ENCODE measurements at places on chromosomes 16 and 17.

GRCh38 chr16:52832771-52833170 lies 219.9 kb downstream of the CHD9NB start:
- no peak for DNase-seq

DNA sequence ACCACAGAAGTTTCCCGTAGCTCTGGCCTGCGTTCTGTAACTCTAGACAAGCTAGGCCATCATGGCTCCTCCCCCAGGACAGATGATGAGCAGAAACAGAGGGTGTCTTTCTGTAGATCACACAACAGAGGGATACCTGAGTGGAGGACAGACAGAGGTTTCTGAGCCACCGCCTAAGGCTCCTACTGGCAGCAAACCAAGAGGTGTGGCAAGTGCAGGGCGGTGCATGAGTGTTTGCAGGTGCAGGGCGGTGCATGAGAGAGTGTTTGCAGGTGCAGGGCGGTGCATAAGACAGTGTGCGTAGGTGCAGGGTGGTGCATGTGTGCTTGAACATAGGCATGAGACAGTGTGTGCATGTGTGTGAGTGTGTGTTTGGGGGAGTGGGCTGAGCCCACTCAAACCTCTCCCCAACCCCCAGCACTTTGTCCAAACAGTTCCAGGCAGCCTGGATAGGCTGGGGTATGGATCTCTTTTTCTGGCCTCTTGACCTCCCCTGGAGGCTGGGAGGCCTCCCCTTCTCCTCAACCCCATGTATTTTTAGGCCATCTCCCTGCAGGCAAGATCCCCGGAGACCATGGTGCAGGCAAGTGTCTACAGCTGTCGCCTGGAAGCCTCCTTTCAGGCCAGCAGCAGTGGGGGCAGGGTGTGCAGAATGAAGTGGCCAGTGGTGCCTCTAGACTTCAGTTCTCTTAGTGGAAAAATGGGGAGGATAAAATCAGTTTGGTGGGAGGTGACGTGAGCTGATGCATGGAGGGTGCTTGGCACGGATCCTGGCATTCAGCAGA lies 53.4 kb upstream of the CBX4 start:
- no peak for DNase-seq

- DNase-seq = no peak
Observed at GRCh38 chr17:40306395-40306794, 2.6 kb upstream of the RARA start.

DNA sequence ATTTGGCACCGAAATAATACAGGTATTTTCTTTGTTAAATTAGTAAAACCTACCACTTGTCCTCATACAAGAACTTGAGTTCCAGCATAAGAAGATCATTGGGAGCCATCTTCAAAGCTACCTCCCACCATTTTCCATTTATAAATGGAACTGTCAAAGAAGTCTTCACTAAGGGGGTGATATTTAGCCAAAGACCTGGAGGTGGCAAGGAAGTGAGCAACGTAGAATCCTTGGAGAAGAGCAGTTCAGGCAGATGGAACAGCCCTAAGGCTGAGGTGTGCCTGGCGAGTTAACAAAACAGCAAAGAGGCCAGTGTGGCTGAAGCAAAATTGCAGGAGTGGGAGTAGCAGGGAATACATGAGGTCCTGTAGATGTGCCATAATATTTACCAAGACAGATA lies 1.8 kb downstream of the KCNJ16 start:
- DNase-seq = no peak

DNA sequence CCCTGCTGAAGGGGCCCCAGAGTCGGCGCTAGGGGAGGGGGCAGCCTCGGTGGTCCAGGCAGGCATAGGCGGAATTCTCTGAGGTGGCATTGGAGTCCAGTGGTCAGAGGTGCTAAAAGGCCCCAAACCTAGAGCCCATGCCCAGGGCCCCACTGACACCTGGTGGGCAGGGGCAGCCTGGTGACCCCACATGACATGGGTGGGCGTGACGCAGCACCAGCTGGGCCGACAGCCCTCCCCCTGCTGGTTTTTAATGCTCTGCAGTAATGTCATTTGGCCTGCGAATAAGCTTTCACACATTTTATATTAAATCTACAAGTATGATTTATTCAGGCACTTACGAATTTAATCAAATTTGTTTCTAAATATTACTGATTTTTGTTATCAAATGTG lies 2.1 kb upstream of the RNPS1 start:
- DNase-seq = no peak

GRCh38 chr17:58503866-58504265 lies 10.6 kb downstream of the MTMR4 start:
- no peak for DNase-seq

DNA sequence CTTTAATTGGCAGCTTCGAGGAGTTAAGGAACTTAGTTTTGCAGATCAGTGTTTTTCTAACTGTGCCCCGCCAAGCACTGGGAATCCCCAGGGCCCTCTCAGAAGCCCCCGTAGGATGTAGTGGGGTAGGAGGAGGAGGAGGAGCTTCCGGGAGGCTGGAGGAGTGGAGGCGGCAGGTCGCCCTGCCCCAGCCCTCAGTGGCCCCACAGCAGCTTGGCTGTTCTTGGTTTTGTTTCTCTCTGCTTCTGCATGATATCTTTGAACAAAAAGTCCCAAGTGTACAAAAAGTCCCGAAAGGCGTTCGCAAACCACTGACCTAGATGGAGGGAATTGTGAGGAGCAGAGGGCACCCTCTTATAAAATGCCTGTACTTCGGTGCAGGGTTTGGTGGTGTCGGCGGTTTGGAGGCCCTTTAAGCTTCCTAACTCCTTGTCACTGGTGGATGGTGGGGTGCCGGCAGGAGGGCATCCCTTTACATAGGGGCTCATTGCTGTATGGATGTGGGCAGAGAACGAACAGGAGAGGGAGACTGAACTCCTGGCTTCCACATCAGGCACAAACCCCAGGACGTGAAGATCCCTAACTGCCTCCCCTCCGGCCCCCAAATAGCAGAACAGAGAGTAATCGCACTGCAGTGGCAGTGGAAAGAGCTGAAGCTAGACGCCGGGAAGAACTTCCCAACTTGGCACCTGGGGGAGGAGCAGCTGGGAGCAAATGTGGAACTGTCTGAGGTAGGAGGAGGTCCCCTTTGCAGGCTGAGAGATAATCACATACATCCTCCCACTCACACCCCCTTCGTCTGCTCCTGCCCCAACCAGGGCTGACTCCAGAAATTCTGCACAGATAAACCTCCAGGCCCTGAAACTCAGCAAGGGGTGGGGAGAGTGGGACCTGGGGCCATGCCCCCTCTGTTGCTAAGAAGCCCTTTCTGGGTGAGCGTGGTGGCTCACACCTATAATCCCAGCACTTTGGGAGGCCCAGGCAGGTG lies 20.1 kb downstream of the EPOP start:
- no peak for DNase-seq

- no peak for DNase-seq
Observed at GRCh38 chr17:64785011-64785421, 122.9 kb upstream of the SMURF2 start.

DNA sequence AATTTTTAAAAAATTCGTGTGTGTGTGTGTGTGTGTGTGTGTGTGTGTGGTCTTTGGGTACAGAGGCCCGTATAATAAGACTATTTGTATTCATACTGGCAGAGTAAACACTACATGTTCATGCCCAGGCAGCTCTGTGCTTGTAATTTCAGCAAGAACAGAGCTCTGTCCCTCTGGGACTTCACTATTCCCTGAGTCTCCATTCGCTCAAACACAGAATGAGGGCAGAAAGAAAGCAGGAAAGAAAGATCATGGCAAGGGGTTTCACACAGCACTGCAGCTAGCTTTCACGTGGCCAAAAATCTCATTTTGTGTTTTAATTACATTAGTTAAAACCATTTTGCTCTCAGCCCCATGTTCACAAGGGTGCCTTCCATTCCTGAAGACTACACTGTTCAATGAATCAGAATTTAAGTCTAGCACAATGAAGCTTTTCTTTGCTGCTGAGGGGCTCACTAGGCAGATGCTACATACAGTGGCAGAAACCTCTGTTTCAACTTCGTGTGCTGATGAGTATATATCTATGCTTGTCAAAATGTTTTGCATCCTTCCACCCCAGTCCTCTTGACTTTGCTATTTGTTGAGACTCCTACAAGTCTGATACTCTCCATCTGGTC lies 198.4 kb upstream of the C17orf78 start:
- no peak for DNase-seq

DNA sequence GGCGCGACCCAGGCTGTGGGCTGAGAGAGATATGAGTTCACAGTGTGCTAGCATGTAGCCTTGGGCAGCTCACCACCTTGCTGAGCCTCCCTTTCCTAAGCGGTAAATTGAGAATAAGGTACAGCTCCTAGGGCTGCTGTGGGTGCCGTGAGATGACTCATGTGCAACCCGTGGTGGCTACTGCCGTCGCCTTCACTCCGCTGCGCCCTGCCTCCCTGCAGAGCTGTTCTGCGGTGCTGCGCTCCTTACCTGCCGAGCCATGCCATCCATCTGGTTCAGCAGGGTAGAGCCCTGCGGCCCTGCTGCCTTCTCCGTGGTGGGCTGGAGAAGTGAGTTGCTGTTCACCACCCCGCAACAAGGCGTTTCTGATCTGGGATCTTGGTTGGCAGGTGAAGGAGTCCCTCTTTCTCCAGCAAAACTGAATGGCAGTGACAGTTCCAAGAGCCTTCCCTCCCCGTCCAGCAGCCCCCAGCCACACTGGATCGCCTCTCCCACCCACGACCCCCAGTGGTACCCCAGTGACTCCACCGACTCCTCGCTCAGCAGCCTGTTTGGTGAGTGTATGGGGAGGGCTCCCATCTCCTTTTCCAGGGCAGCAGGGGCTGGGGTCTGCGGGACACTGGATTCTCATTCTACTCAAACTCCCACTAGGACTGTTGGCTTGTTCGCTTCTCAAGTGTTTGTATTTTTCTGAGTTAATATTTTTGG lies 9.3 kb upstream of the JPT2 start:
- no peak for DNase-seq

GRCh38 chr16:56701534-56701933 lies 19.3 kb downstream of the MT1X start:
- DNase-seq = no peak

GRCh38 chr17:36705874-36706731 lies 104.7 kb downstream of the MRM1 start:
- peak; percentile 14 for DNase-seq

- DNase-seq = no peak
Observed at GRCh38 chr16:23202166-23202565, 19.6 kb downstream of the SCNN1G start.

DNA sequence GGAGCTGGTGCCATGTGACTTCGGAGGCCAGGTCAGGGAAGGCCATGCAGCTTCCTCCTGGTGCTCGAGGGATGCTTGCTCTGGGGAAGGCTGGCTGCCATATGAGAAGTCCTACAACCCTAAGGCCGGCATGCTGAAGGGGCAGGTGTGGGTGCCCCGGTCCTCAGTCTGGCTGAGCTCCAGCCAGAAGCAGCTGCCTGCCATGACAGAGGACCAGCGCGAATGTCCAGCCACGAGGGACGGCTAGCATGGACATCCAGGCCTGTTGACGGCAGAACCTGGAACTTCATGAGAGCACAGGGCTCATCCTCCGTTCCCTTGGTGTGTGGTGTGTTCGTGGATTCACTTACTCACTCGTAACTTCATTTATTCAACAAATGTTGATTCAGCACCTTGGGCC lies 140.6 kb downstream of the IRF8 start:
- DNase-seq = no peak

GRCh38 chr17:12729086-12729485 lies 60.2 kb upstream of the ARHGAP44 start:
- no peak for DNase-seq

DNA sequence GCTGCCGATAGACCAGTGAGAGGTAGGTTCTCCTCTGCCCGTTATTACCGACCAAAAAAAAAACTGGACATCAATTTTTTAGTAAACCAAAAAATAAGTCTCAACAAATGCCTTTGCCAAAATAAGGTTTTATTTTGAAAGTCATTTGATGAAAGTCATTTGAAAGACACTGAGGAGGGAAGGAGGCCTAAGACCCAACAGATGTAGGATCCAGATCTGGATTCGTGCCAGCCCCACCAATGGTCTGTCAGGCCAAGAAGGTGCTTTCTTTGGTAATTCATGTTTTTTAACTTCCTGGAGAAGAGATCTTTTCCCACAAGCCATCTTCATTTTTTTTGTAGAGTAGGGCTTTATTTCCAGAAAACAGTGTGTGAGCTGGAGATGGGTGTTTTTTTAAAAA lies 18.1 kb downstream of the NTAN1 start:
- DNase-seq = no peak

GRCh38 chr17:58316260-58316960 lies 12.2 kb downstream of the TSPOAP1 start:
- DNase-seq = no peak

DNA sequence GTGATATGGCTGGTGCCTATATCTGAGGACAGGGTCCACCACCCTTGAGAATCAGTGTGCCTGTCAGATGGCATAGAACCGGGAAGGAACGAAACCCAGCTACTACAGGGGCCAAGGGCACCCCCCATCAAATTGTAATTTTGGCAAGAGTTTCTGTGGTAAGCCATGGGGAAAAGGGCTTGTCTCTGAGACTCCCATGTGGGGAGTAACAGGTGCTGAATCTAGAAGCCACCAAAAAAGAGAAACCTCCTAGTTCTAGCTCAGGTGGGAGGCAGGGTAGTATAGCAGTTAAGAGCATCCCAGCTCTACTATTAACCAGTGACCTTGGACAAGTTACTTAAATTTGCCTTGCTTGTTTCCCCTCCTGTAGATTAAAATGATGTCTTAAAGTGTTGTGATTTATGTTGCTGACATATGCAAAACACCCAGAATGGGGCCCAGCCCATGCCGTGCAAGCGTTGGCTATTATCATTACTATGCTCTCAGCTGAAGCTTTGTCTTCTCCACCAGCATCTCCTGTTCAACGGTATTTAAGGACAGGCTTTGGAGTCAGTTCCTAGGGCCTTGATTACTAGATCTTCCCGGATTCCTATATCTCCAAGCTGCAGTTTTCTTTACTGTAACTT lies 210.7 kb upstream of the NLRP1 start:
- no peak for DNase-seq

DNA sequence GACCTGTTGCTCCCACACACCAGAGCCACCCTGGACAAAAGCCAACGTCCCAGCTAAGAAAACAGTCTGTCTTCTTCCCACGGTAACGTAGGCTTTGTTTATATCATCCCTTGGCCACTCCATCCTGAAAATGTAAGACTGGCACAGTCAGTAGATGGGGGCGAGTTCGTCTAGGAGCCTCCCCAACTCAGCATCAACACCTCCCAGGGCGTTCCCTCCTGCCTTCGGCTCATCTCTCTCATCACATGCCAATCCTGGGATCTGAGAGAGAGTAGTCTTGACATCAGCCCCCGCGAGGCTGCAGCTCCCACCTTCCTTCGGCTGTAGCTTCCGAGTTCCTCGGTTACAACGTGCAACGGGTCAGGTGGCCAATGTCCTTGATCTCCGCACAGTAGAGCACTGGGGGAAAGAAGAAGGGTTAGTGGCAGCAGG lies 894 bp downstream of the RNF227 start:
- DNase-seq = no peak

GRCh38 chr16:26497896-26498295 lies 568.8 kb upstream of the C16orf82 start:
- no peak for DNase-seq

- DNase-seq = no peak
Observed at GRCh38 chr17:18860161-18860972, 2.4 kb downstream of the PRPSAP2 start.

DNA sequence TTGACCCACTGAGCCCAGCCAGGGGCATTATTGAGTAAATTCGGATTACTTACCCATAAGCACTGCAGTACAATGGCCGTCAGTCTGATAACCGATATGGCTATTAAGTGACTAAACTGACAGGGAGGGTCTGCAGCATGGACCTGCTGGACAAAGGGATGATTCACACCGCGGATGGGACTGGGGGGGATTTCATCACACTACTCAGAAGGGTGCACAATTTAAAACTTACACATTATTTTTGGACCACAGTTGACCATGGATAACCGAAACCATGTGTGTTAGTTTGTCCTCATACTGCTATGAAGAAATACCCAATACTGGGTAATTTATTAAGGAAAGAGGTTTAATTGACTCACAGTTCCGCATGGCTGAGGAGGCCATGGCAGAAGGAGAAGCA lies 106.5 kb downstream of the ABCC6 start:
- DNase-seq = no peak
